ENCODE measurements at places on chromosomes 1 and 21.

DNA sequence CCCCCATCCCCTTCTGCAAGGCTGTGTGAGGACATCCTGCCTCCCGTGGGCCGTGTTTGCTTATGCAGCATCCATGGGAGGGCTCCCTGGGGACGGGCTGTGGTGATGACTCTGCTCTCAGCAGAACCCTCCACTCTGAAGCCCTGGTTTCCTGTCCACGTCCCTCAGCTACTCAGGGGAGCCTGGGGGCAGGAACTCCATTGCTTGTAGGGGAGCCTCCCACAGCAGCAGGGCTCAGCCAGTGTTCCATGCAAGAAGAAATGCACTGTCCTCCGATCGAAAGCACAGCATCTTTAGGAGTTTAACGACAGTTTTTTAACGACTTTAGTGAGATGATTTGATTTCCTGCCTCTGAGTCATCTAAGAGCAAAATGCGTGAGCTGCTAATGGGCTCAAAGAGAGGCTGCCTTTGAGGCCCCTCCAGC is 8.3 kb upstream of the KCNAB2 start:
- DNase-seq, result no peak

DNA sequence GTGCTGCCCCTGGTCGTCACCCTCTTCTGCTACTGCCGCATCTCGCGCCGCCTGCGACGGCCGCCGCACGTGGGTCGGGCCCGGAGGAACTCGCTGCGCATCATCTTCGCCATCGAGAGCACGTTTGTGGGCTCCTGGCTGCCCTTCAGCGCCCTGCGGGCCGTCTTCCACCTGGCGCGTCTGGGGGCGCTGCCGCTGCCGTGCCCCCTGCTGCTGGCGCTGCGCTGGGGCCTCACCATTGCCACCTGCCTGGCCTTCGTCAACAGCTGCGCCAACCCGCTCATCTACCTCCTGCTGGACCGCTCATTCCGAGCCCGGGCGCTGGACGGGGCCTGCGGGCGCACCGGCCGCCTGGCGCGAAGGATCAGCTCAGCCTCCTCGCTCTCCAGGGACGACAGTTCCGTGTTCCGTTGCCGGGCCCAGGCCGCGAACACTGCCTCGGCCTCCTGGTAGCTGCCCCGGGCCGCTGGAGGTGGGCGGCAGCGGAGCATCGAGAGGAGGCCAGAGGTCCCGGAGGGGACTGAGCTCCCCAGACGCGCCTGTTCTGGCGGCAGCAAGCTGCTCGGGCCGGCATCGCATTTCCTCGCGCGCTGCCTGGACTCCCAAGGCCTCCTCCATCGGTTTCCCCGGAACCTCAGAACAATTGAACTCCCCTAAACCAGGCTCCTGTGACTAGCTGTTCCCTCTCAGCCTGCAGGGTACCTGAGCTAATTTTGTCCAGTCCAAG is 1.1 kb downstream of the GPR25 start:
- no peak for DNase-seq

- no peak for DNase-seq
These were observed 554.2 kb downstream of the NUF2 start for GRCh38 chr1:163875927-163876320.

DNA sequence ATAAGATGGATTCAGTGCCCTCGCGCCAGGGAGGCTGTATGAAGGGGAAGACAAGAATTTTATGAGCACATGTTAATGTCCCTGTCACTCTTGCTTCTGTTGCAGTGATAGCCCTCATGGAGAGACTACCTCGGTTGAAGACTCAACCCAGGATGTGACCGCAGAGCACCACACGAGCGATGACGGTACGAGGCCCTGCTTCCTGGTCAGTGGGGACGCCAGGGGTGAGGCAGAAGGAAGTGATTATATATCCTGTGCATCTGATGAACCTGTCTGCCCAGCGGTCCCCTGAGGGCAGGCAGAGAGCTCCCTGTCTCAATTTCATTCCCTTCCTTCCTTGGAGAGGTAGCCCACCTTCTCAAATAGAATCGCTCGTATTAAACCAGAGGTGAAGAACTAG is 20.0 kb upstream of the IKBKE start:
- DNase-seq, result no peak

Data from activated T-cell treated with anti-CD3 and anti-CD28 coated beads for 24 hours (primary cell).